ENCODE measurements at places on chromosomes 7 and 10.

DNA sequence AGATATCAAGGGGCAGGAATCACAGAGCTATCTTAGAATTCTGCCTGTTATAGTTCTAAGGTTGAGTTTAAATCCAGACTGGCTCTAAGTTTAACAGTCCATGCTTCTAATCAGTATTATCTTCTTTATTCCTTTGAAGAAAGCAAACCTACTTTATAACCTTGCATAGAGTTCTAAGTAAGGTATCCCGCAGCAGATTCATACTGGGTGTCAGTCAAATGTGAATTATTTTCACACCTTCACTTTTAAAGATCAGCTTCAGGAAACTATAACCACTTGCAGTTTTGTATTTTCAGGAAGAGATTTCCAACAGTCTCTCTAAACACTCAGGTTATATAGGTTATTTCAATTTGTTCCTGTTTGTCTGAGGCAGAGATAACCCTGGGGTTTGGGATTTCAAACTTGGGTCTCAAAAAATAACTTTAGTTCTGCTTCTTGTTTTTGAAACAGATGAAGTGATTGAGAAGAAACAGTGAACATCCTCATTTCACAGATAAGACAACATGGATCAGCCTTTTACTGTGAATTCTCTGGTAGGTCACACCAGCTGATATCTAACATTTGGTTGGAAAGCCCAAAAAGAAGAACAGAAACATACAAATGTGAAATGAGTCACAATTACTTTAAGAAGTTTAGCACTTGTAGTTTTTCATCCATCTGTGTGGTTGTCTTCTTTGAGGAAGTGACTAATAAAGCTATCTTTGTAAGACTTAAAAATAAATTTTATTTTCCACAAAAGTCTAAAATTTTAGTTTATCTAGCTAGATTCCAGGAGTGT, 21.4 kb downstream of the STAMBPL1 start:
- no peak for DNase-seq

DNA sequence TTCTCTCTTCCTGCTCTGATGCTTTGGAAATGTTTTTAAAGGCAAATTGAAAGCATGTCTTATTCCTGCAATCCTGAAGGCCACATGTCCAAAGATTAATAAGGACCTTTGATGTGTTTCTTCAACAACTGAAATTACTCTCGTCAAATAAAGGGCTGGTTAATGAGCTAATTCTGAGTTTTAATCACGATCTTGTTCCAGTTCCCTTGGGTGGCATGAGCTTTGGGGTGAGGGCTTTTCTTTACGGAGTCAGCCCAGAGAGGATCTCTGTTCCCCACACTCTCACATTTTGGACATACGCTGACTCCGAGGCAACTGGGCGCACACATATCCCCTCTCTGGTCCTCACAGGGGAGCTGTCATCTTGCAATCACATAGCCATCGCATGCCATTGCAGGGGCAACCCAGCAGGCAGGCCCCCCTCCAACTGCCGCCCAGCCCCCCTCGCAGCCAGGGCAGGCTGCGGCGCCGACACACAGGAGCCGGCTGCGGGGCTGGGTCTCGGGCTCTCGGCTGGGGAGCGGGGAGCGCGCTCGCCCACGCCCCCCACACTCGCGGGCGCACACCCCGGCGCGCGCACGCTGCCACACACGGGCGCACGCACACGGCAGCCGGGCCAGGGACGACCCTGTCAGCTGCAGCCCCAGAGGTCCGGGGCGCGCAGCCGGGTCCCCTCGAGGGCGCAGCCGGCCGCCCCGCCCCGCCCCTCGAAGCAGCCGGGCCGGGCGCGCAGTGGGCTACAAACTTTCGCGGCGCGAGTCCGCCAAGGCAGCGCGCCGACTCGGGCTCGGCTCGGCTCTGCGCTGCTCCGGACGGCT, at the start of gene GDF10:
TSS of gene GDF10 (plus strand) at position 587 of the 818 bp plus-strand sequence. CDS start 455 bp downstream, outside the sequence.
- no peak for DNase-seq

- no peak for DNase-seq
Observed at GRCh38 chr10:73802276-73802991, 9.0 kb downstream of the NDST2 start.

DNA sequence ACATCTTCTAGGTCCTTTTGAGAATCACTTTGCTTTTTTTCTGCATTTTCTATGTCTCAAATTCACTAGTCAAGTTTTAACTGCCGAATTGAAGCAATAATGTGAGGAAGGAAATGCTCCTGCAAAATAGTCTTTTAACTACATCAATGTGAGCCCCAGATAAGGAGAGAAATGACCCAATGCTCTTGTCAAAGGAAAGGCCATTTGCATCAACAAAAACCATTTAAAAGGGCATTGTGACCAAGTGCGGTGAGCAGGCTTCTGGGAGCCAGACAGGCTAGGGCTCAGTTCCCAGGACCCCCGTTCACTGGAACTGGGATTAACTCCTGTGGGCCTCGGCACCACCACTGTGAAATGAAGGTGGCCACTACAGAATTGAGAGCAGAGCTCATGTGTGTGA, 127.9 kb upstream of the EEPD1 start:
- no peak for DNase-seq

GRCh38 chr7:50476953-50477625, 26.9 kb upstream of the FIGNL1 start:
- DNase-seq: no peak

DNA sequence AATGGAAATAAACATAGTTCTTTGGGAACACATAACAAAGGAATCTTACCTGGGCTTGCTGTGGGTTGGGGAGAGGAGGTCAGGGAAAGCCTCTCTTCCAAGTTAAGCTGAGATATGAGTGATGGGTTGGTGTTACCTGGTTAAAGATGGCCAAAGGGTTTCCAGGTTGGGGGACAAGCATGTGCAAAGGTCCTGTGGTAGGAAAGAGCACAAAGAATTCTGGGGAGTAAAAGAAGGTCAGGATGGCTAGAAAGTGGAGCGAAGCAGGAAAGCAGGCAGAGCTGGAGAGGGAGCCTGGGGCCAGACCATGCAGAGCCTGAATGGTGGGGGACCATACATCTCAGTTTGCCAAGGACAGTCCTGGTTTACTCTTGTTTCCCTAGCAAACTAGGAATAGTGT, 133.2 kb downstream of the CFAP58 start:
- DNase-seq: no peak

DNA sequence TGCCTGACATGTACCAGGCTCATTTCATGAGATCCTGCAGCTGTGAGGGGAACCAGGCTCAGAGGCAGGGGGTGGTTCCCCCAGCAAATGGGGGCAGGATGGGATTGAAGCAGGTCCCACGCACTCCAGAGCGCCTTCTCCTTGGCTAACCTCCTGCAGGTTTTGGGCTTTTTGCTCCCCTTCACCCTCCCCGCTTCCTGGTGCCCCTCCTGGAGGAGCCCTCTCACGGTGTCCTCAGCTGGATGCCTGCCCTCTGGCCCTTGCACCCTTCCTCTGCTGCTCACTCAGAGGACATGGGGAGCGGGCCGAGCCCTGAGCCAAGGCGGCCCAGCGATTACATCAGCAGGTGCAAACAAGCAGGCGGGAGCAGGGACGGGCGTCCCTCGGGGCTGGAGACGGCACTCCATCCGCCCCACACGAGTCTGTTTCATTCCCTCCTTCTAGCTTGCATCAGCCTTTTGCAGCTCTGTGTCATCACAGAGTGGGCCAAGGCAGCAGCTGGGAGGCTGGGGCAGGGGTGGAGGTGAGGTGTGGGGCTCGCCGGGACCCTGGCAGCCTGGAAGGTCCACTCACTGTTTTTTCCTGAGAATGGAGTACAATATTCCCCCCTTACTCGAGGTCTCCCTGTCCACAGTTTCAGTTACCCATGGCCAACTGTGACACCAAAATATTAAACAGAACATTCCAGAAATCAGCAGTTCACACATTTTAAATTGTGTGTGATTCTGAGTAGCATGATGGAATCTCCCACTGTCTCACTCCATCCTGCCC, 52.7 kb upstream of the SLC29A3 start:
- DNase-seq: peak; percentile 59

DNA sequence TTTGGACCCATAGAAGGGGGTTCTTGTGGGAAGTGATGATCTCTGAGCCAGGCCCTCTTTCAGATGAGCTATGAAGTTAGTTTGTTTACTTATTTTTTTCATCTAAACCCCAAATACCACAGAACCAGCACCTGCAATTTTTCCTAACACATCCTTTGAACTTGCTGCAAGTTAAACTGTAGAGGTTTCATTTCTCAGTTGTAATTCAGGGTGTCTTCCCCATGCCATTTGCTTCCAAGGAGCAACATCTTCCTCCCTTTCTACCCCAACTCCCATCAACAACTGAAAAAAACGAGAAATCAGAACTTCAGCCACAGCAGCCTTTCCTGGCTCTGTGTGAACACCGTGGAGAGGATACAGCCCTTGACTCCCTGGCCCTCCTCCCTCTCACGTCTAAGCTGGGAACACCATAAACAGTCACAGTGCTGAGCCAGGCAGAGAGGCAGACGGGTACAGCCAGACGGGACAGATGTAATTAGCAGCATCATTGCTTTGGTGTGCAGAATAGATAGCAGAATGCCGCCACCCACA, 63.6 kb downstream of the RGS10 start:
- DNase-seq: no peak

GRCh38 chr10:110613996-110614495, 30.1 kb upstream of the RBM20 start:
- no peak for DNase-seq

Data from NCI-H1092 (cell line).